ENCODE measurements at places on chromosomes 12 and 14. TPM values are rescaled to one million over a fixed set of nuclear protein-coding genes. Genes with fewer than 3 reads are reported as not detected.
A peak's percentile ranks its signal among the peaks of the same experiment; 100 is the strongest.

The DNAL1 gene
- total RNA-seq = 17.7 TPM

DNA sequence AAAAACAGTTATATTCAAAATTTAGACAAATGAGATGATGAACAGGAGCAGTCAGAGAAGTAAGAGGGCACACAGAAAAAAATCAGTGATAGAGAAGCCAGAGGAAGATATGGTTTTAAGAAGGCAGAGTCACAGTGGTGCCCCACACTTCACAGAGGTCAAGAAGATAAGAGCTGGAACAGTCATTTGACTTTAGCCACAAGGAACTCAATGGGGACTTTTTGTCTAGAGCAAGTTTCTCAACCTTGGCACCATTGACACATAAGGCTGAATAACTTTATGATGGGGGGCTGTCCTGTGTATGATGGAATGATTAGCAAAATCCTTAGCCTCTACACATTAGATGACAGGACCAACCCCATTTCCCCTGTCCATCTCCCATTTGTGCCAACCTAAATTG, 172.8 kb upstream of the PLEKHG7 start:
- no peak overlapping the region for H3K27ac ChIP-seq
- no peak overlapping the region for H3K4me3 ChIP-seq
- DNase-seq = no peak

DNA sequence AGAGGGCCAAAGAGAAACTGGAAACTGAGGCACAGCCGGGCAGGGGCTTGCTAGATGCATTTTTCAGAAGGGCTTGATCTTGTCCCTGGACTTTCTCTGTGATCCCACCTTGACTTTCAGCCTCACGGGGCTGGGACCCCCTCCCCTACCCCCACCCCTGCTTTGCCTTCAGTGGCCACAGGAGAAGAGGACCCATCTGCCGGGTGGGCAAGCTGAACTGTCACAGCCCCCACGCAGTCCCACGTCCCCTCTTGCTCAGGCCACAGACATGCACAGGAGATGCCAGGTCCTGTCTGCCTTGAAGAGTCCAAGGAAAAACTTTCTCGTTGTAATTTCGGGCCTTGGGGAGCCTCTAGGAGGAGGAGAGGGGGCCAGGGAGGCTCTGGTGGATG, 158.9 kb downstream of the KIF26A start:
- DNase-seq = no peak
- no peaks in the 10 kb centered on the region for H3K4me1 ChIP-seq
- no peak overlapping the region for H3K4me3 ChIP-seq
- H3K36me3 ChIP-seq = no peaks in the 10 kb centered on the region
- H3K27ac ChIP-seq = no peak overlapping the region
- H3K27me3 ChIP-seq = no peaks in the 10 kb centered on the region

The C12orf50 gene
- 0.17 TPM for total RNA-seq

The ZFP36L1 gene
- 109 TPM for total RNA-seq

The SOCS4 gene
- 37.5 TPM for total RNA-seq

GRCh38 chr14:64394977-64395633, 7.0 kb downstream of the MTHFD1 start:
- peaks cover 19% of the 10 kb centered on the region for H3K36me3 ChIP-seq
- peaks cover 21% of the 10 kb centered on the region for H3K4me1 ChIP-seq
- no peaks in the 10 kb centered on the region for H3K27me3 ChIP-seq
- DNase-seq = no peak

The KRT86 gene
- not detected for total RNA-seq

The EFS gene
- 32.1 TPM for total RNA-seq

- H3K36me3 ChIP-seq = peaks cover 21% of the 10 kb centered on the region
- no peak overlapping the region for H3K27ac ChIP-seq
- no peaks in the 10 kb centered on the region for H3K27me3 ChIP-seq
- peaks cover 3% of the 10 kb centered on the region for H3K4me1 ChIP-seq
- peak; percentile 69 for DNase-seq
Observed at GRCh38 chr12:121240484-121241101, 30.7 kb downstream of the P2RX4 start.

GRCh38 chr14:74670726-74671411, 42.0 kb downstream of the AREL1 start:
- H3K4me1 ChIP-seq = no peaks in the 10 kb centered on the region
- no peaks in the 10 kb centered on the region for H3K27me3 ChIP-seq
- peaks cover 82% of the 10 kb centered on the region for H3K36me3 ChIP-seq

DNA sequence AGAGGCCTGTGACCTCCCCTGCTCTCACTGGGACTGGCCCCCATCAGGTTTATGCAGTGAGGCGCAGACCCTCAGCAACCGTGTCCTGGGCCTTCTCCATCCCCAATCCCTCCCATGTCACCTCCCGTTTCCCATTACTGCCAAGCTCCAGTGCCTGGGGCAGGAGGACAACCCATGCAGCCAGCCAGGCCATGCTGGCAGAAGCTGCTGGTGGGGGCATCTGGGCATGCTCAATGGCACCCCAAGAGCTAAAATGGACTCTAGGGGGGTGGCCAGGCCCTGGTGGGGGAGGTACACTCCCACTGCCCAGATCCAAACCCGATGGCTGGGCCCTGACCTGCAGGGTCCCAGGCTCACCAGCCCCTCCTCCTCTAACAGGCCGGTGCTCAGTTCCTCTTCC, 20.5 kb upstream of the GPR132 start:
- no peak overlapping the region for H3K4me3 ChIP-seq
- DNase-seq = no peak
- no peaks in the 10 kb centered on the region for H3K36me3 ChIP-seq
- H3K27me3 ChIP-seq = peaks cover 9% of the 10 kb centered on the region
- H3K27ac ChIP-seq = no peak overlapping the region

DNA sequence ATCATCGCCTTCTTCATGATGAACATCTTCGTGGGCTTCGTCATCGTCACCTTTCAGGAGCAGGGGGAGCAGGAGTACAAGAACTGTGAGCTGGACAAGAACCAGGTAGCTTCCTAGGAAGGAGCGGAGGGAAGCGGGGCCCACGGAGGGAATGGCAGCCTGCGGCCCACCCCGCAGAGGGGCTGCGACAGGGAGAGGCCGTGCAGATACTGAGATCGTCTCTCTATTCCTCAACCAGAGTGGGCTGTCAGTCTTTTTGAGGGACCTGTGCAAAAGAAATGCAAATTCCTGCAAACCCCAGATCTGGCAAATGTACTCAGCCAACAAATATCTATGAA, 186.2 kb upstream of the FKBP4 start:
- H3K36me3 ChIP-seq = no peaks in the 10 kb centered on the region
- H3K4me1 ChIP-seq = no peaks in the 10 kb centered on the region
- no peaks in the 10 kb centered on the region for H3K27me3 ChIP-seq
- no peak for DNase-seq

- H3K27ac ChIP-seq = no peak overlapping the region
- no peaks in the 10 kb centered on the region for H3K27me3 ChIP-seq
- DNase-seq = no peak
- H3K4me1 ChIP-seq = no peaks in the 10 kb centered on the region
Observed at GRCh38 chr12:127760996-127761395, 506.0 kb upstream of the TMEM132C start.

GRCh38 chr12:96810477-96810876, 96.6 kb upstream of the NEDD1 start:
- no peak overlapping the region for H3K27ac ChIP-seq
- DNase-seq = no peak
- H3K4me3 ChIP-seq = no peak overlapping the region
- no peaks in the 10 kb centered on the region for H3K4me1 ChIP-seq

- peaks cover 24% of the 10 kb centered on the region for H3K36me3 ChIP-seq
- H3K4me3 ChIP-seq = peak overlapping the region; percentile 82
- H3K27me3 ChIP-seq = no peaks in the 10 kb centered on the region
Observed at GRCh38 chr12:76318773-76319594, 29.2 kb downstream of the BBS10 start.

DNA sequence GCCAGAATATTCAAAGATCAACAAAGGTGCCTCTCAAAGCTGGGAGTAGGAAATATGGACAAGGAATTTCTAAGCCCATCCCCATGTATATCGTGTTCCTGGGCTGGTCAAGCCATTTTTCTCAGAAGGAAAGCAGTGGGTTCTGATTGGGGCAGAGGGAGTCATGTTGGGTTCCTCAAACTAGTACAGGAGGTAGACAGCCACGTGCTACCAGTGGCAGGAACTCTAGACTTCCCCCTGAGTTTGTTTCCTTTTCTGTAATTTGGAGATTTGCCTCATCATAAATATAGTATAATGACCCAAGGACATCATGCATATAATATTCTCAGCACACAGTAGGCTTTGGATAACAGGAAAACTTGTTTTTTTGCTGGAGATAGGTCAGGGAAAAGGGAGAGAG, 16.4 kb upstream of the PLEKHH1 start:
- H3K4me1 ChIP-seq = no peaks in the 10 kb centered on the region
- peaks cover 12% of the 10 kb centered on the region for H3K27me3 ChIP-seq
- H3K4me3 ChIP-seq = peak overlapping the region; percentile 66
- H3K36me3 ChIP-seq = no peaks in the 10 kb centered on the region
- H3K27ac ChIP-seq = no peak overlapping the region
- DNase-seq = no peak

DNA sequence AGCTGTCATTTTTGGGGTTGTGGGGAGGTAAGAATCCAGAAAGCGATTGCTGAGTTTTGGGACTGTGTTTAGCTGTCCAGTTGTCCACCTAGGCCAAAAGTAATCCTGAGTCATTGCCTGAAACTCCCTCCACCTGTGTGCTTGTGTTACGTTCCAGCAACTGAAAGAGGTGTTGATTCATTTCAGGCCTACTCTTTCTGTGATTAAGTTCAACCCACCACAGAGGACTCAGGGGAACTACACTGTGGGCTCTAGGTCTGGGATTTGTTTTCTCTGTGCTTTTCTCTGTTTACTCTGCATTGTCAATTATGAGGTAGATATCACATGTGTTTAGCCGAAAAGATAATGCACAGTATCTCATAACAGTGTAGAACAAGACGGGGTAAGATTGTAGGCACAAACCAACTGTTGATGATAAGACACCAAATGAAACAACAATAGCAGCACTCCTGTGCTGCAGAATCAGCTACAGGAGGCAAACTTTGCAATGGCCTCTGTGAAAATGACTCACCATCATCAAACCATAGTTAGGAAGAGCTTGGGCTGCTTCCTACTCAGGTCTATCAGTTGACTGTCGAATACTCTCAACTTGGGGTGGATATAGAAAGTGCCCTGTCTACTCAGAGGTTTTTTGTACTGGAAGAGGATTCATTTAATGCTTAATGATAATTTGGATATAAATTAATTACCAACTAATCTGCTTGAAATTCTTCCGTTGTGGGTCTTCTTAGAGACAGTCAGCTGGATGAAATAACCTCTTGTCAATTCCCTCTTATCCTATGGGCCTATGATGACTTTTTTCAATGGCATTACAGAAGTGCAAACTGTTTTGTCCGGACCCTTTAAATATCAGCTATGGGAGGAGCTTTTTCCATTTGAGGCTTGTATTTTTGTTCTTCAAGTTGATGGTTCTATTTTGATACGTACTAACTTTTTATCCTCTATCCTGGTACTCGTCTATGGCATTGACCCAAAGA, 385.9 kb downstream of the BMP4 start:
- H3K36me3 ChIP-seq = peaks cover 8% of the 10 kb centered on the region
- peaks cover 2% of the 10 kb centered on the region for H3K4me1 ChIP-seq
- no peak overlapping the region for H3K4me3 ChIP-seq
- no peaks in the 10 kb centered on the region for H3K27me3 ChIP-seq
- no peak overlapping the region for H3K27ac ChIP-seq

DNA sequence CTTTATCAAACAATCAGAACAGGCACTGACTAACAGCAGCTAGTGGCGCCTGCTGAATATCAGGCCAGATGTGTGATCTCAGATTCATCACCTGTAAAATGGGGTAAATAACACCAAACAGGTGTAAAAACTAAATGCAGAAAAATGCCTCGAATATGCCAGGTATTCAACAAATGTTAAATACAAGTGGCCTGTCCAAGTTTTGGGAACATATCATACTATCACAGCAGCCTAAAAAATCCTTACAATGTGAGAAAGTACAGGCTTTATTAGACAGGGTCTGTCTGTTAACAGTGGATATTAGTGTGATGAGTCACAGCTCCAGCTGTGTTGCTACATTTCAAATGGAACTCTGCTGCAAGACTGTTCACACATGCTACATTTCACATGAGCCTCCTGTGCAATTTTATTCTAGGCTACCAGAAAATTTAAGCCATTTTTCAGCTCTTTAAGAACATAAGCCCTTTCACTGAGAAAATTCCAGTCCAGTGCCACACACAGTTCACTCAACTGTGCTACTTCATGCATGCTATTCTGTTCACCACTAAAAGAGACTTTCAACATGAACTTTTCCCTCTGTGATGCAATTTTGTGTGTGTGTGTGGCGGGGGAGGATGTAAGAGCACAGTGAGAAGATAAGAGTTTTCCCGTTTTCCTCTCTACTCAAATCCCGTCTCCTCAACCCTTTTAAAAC, 56.7 kb downstream of the MSRB3 start:
- H3K4me3 ChIP-seq = no peak overlapping the region
- no peak for DNase-seq
- H3K4me1 ChIP-seq = no peaks in the 10 kb centered on the region

The CFAP73 gene
- total RNA-seq = not detected

The ANKS1B gene
- total RNA-seq = 3.4 TPM

DNA sequence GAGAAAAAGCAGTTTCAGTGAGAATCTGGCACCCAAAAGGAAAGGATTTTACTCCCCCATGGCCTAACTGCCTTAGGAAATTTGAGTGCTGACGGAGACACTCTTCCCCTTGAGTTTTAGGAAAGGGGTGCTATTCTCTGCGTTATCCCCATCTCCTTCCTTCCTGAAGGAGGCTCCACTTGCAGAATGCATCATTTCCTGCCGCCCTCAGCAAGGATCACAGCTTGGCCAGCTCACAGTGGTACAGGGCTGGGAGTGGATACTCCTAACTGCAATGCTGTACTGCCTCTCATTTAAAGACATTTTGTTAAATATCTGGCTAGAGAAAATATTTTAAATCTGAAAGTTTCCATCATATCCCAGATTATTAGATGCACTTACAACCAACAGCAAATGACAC, 33.0 kb downstream of the RDH12 start:
- H3K27ac ChIP-seq = no peak overlapping the region
- no peaks in the 10 kb centered on the region for H3K27me3 ChIP-seq
- H3K36me3 ChIP-seq = no peaks in the 10 kb centered on the region
- no peaks in the 10 kb centered on the region for H3K4me1 ChIP-seq
- no peak overlapping the region for H3K4me3 ChIP-seq

- H3K4me3 ChIP-seq = no peak overlapping the region
- H3K4me1 ChIP-seq = no peaks in the 10 kb centered on the region
- H3K27me3 ChIP-seq = no peaks in the 10 kb centered on the region
- H3K36me3 ChIP-seq = no peaks in the 10 kb centered on the region
Observed at GRCh38 chr12:26340649-26341048, 145.3 kb downstream of the SSPN start.

DNA sequence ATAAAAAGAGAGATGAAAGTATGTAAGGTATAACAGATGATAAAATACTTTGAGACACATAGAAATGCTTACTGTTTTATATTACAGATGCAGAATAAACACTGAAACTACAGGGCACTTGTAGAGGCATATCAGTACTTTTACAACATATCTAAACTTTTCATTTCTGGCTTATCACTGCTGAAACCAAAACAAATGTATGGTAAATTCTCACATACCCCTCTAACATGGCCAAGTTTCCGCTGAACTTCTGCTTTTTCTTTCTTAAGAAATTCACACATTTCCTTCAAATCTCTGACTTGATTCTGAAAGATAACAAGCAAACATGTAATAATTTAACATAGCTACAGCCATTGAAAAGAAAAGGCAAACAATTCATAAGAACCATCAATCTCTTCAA, 33.3 kb upstream of the C12orf50 start:
- 0 out of 2 replicates have a peak, but pooled peaks cover 8% of the 10 kb centered on the region for H3K36me3 ChIP-seq
- no peak overlapping the region for H3K27ac ChIP-seq
- DNase-seq = no peak
- no peaks in the 10 kb centered on the region for H3K4me1 ChIP-seq
- no peak overlapping the region for H3K4me3 ChIP-seq

The BIN2 gene
- total RNA-seq = not detected

The ESPL1 gene
- total RNA-seq = 43.2 TPM
